Progenitor cell of endocrine pancreas (in vitro differentiated cells): ENCODE measurements at places on chromosomes 4 and X. TPM values are rescaled to one million over a fixed set of nuclear protein-coding genes. Genes with fewer than 3 reads are reported as not detected.
A peak's percentile ranks its signal among the peaks of the same experiment; 100 is the strongest.

DNA sequence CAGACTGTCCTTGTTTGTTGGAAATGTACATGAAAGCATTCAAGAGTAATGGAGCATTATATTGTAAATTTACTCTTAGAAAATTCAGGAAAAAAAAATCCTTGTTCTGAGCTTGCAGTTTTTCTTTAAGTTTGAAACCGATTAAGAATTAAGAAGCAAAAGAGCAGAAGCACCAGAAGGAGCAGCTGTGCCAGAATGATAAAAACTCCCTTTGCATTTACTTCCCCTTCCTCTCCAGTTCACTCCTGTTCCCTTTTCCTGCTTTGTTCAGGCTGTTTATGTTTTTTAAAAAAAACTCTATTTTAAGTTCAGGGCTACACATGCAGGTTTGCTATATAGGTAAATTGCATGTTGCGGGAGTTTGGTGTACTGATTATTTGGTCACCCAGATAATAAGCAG, 90.3 kb downstream of the ATOH1 start:
- H3K4me1 ChIP-seq, result no peaks in the 10 kb centered on the region
- H3K4me3 ChIP-seq, result no peak overlapping the region
- H3K27ac ChIP-seq, result no peak overlapping the region
- H3K36me3 ChIP-seq, result no peaks in the 10 kb centered on the region

DNA sequence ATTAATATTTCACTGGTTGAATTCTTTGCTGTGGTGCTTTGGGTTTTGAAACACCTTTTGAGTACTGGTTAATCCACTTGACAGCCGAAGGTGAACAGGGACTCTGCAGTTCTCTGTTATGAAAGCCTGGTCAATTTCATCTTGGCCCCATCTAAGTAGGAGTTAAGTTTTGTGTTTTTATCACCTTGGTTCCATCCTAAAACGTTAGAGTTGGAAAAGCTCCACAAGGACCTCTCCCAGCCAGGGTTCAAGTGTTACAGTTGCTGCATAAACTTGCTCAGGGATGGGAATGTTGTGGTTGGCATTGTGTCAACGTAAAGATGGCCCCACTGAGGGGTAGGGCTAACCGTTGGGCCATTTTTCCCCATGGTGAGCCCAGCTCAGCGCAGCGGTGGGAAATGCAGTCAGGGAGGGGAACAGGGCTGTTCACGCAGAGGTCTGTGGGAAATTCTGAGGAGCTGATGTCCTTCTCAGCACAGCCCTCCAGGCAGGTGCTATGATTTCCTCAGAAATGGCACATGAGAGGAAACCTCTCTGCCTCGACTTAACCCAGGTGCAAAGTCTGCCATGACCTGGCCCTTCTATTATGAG, 188.7 kb downstream of the STIM2 start:
- H3K4me1 ChIP-seq, result peaks cover 19% of the 10 kb centered on the region
- no peak for DNase-seq
- H3K27me3 ChIP-seq, result peaks cover 21% of the 10 kb centered on the region

The ZCCHC18 gene
- 5.1 and 5.9 TPM in 2 replicates for total RNA-seq

DNA sequence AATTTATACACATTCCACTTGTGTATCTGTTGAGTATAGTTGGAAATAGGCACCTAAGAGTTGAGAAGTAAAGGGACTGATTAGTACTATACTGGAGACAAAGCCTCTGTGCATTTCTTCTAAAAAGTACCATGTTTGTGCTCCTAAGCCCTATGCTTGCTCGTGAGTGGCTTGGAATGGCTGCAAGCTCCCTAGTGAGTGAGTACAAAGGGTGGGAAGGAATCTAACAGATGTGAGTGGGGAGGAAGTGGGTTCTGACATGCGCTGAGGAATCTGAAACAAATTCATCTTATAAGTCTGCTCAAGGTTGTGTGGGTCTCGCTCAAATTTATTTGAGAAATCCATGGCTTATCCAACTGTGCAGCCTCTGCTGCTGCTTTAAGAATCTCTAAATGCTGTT, 13.3 kb downstream of the SPCS3 start:
- no peak overlapping the region for H3K27ac ChIP-seq
- H3K4me3 ChIP-seq, result no peak overlapping the region
- peaks cover 21% of the 10 kb centered on the region for H3K4me1 ChIP-seq
- H3K27me3 ChIP-seq, result no peaks in the 10 kb centered on the region
- DNase-seq, result no peak

The PCYT1B gene
- 26.6 and 29.2 TPM in 2 replicates for total RNA-seq

DNA sequence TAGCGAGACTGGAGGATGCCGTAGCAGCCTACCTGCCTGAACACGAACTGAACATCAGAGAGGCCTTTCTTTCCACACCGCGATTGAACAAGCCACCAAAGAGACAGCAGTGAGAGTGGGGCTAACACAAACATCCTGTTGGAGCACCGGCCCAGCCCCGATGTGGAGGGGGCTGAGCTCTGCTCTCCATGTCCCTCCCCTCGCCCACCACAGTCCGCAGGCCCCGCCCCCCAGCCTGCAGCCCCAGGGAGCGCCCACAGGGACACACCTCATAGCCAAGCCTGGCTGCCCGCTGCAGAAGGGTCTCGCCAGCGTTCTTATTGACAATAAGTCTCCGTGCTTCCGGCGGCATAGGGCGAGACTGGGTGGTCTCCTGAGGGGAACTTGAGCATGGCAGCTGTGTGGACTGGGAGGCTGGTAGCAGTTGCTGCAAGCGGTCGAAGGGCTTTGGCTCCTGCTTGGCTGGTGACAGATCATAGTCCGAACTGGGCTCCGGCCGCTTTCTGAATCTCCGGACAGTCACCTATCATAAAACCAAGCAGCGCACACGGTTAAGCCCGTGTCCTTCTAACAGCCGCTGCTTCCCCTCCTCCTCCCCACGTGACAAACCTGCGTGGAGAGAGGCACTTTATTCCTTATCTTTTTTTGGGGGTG, 35.8 kb downstream of the BCOR start:
- peak overlapping the region; percentile 35 for H3K4me3 ChIP-seq
- H3K27ac ChIP-seq, result peak overlapping the region; percentile 18
- DNase-seq, result no peak
- H3K27me3 ChIP-seq, result no peaks in the 10 kb centered on the region
- H3K36me3 ChIP-seq, result peaks cover 8% of the 10 kb centered on the region

DNA sequence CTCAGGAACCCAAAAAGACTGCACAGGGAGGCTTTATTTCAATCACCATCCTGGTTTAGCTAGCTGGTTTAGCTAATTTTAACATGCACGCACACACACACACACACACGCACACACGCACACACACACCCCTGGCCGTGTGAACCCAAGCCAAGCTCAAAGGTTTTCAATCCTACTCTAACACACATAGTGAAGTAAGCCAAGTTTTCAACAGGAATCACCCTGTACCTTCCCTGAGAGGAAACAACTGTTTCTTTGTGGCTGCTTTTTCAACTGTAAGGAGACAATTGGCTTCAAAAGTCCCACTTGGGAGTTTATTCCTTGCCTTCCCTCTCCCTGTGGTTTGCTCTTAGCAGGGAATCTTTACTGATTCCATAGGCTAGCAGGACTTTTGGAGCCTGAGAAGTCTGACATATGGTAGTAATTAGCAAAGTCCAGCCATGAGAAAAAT, 98.9 kb upstream of the BMP3 start:
- no peaks in the 10 kb centered on the region for H3K27me3 ChIP-seq
- no peaks in the 10 kb centered on the region for H3K4me1 ChIP-seq
- no peak for DNase-seq
- H3K36me3 ChIP-seq, result no peaks in the 10 kb centered on the region
- H3K27ac ChIP-seq, result no peak overlapping the region

The CLDN22 gene
- total RNA-seq, result not detected in 2 replicates

GRCh38 chr4:32010221-32010620, 1290.1 kb downstream of the PCDH7 start:
- no peak overlapping the region for H3K4me3 ChIP-seq
- DNase-seq, result no peak
- H3K27me3 ChIP-seq, result no peaks in the 10 kb centered on the region
- H3K36me3 ChIP-seq, result no peaks in the 10 kb centered on the region
- H3K27ac ChIP-seq, result no peak overlapping the region

The OTC gene
- 0.31 TPM in 1 of 2 replicates, not detected in the other for total RNA-seq

The BCOR gene
- 20.5 TPM in 2 replicates for total RNA-seq

The RLIM gene
- total RNA-seq, result 33.1 and 35.2 TPM in 2 replicates

DNA sequence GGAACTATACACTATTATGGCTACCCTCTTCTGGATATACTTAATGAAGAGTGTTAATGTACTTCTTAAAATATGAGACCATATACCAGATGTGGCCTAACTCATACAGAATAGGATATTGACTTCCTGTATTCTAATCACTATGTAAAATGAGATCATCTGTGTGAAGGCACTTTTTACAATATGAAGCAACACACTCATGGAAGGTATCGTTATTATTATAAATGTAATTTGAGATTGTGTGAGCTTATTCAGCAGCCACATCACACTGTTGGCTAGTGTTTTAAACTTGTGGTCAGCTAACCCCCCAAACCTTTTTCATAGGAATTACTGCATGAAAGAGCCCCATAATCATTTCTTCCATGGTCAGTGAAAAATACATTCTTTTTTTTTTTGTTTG, 281.8 kb upstream of the TEX13A start:
- no peak for DNase-seq
- peaks cover 2% of the 10 kb centered on the region for H3K36me3 ChIP-seq
- H3K27me3 ChIP-seq, result no peaks in the 10 kb centered on the region
- H3K4me1 ChIP-seq, result no peaks in the 10 kb centered on the region

The ZBTB33 gene
- 40.4 and 41.3 TPM in 2 replicates for total RNA-seq

DNA sequence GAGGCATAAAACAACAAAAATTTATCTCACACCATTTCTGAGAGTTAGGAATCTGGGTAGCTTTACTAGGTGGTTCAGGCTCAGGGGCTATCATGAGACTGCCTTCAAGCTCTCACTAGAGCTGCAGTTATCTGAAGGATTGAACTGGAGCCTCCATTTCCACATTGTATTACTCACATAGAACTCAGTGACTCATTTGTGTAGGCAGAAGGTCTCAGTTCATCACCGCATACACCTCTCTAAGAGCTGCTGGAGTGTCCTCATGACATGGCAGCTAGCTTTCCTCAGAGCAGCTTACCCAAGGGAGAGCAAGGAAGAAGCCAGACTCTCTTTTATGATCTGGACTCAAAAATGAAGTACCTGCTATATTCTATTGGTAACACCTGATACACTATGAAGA, 389.2 kb downstream of the IQCM start:
- no peak overlapping the region for H3K27ac ChIP-seq
- peaks cover 2% of the 10 kb centered on the region for H3K4me1 ChIP-seq
- DNase-seq, result no peak
- H3K27me3 ChIP-seq, result no peaks in the 10 kb centered on the region
- H3K4me3 ChIP-seq, result no peak overlapping the region
- no peaks in the 10 kb centered on the region for H3K36me3 ChIP-seq

DNA sequence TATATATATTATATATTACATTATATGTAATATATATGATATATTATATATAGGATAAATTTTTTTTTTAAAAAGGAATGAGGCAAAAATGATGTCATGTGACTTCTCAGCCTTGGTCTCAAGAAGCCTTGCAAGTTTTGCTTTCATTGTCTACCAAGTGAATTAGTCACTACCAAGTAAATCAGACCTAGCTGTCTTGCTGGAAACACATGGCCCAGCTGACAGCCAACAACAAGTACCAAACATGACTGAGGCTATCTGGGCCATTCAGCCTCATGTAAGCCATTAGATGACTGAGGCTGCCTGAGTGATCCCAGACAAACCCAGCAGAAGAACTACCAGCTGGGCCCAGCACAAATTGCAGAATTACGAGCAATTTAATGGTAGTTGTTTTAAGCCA, 44.9 kb downstream of the HAND2 start:
- no peak overlapping the region for H3K27ac ChIP-seq
- no peak for DNase-seq
- H3K27me3 ChIP-seq, result no peaks in the 10 kb centered on the region
- H3K4me1 ChIP-seq, result no peaks in the 10 kb centered on the region

The JAKMIP1 gene
- 0.89 and 0.93 TPM in 2 replicates for total RNA-seq

DNA sequence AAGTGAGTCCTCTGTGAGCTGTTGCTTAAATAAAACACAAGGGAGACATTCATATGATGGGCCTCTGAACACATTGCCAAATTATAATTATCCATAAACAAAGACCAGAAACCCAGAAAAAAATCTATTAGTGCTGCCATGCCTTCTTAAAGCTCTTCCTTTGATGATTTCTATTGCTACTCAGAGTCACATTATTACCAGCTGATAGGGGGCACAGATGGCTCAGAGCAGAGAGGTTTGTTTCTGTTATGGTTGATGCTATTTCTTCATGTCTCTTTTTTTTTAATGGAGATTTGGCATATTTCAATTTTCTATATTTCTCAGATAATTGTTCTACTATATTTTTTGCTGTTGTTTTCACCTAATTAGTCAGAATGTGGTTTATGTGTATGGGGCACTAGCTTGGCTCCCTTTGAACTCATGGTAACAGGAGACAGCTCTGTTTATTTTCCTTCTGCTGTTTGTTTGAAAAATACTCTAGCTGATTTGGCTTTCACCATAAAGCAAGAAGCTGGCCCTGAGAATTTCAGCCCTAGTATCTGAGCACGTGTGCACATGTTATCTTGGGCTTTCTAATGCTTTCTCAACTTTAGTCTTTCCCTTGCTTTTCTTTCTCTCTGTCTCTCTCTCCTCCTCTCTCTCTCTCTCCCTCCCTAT, 568.8 kb downstream of the PPARGC1A start:
- H3K27ac ChIP-seq, result no peak overlapping the region
- peaks cover 4% of the 10 kb centered on the region for H3K4me1 ChIP-seq
- H3K27me3 ChIP-seq, result no peaks in the 10 kb centered on the region
- no peak overlapping the region for H3K4me3 ChIP-seq
- DNase-seq, result no peak

GRCh38 chrX:12867685-12868084, 813 bp downstream of the TLR7 start:
- no peaks in the 10 kb centered on the region for H3K4me1 ChIP-seq
- H3K27ac ChIP-seq, result no peak overlapping the region
- H3K36me3 ChIP-seq, result no peaks in the 10 kb centered on the region
- DNase-seq, result no peak
- no peaks in the 10 kb centered on the region for H3K27me3 ChIP-seq
- H3K4me3 ChIP-seq, result no peak overlapping the region

DNA sequence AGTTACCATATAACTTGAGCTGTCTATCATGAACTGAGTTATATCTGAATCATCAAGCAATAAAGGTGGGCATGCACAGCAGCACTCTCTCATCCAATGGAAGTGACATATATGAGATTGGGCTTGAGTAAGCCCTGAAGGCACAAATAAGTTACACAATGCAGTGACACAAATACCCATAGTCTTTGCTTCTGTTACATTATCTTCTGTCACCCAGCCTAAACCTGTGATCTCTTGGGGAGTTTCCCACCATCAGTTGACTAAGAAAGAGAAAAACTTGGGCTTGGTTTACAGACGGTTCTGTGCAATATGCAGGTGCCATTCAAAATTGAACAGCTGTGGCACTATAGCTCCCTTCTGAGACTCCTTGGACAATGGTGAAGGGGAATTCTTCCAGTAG, 138.8 kb upstream of the IL15 start:
- H3K4me1 ChIP-seq, result no peaks in the 10 kb centered on the region
- no peak overlapping the region for H3K27ac ChIP-seq
- H3K36me3 ChIP-seq, result no peaks in the 10 kb centered on the region
- DNase-seq, result no peak

GRCh38 chr4:54992266-54992665, 133.1 kb downstream of the KDR start:
- no peak overlapping the region for H3K4me3 ChIP-seq
- no peaks in the 10 kb centered on the region for H3K27me3 ChIP-seq

The INPP4B gene
- total RNA-seq, result 2.6 and 3.4 TPM in 2 replicates
